ENCODE measurements at places on chromosomes 4 and X.

- DNase-seq: no peak
These were observed 180.3 kb upstream of the KLHL4 start for GRCh38 chrX:87337267-87337666.

- no peak for DNase-seq
These were observed 1260.2 kb upstream of the PCDH7 start for GRCh38 chr4:29459926-29460325.

- DNase-seq: peak; percentile 6
These were observed 937.1 kb downstream of the CCSER1 start for GRCh38 chr4:91064157-91064853.

- no peak for DNase-seq
These were observed 5.6 kb upstream of the TEC start for GRCh38 chr4:48275247-48275646.

GRCh38 chr4:55617587-55618197 is 18.4 kb downstream of the NMU start:
- DNase-seq: no peak

DNA sequence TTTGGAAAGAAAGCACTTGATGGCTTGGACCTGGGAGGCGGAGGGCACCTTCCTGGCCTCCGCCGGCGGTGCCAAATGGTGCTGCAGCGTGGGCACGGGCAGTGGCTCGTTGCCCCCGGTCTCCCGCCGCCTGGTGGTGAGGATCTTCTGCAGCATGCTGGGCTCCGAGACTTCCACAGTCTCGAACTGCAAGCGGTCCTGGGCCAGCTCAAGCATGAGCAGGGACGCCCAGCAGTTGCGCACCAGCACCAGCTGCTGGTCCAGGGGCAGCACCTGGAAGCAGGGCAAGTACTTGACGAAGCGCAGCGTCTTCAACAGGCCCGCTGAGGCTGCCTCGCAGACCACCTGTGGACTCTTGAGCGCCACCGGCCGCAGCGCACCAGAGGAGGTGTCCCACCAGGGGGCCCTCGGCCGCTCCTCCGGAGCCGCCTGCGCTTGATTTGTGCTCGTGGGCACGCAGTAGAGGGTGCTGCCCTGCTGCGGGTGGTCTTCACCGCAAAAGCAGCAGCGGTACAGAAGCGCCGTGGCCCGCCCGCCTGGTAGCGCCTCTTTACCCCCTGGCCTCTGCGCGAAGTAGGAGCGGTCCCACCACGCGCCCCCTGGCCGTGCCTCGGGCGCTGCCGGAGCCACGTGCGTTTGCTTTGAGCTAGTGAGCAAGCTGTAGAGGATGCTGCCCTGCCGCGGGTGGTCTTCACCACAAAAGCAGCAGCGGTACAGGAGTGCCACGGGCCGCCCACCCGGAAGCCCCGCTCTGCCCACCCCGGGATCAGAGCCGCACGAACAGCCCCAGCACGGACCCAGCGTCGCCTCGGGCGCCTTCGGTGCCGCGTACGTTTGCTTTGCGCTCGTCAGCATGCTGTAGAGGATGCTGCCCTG is 689 bp downstream of the NR0B1 start:
- DNase-seq: no peak

DNA sequence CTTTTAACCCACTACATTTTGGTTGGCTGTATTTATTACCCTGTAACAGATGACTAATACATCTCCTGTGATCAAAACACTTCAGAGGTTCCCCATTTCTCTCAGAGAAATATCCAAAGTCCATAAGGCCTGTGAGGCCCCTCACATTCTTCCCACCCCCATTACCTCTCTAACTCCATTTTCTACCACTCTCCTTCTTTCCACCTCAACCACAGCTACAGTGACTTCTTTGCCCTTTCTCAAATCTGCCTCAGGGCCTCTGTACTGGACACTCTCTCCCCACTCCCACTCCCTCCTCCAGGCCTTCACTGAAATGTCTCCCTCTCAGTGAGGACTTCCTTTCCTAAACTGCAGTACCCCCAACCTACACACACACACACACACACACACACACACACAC is 8.4 kb upstream of the TMEM144 start:
- no peak for DNase-seq

DNA sequence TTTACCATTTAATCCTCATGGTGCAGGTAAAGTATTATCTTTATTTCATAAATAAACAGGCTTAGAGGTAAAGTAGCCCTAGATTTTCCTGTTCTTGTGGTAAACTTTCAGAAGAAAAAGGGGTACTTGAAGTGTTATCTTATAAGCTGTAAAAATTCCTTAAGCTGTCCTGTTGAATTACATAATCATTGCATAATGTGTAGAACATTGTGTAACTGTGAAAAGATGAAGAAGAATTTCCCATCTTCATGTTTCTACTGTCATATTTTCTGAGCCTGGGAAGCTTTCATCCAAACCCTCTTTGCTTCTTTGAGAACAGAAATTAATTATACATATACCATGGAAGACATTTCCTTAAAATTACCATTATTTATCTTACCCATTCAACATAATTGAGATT is 90.5 kb downstream of the ELOVL6 start:
- DNase-seq: no peak
